HCEC 1CT (cell line): ENCODE measurements at places on chromosomes 1 and 21.
A peak's percentile ranks its signal among the peaks of the same experiment; 100 is the strongest.

DNA sequence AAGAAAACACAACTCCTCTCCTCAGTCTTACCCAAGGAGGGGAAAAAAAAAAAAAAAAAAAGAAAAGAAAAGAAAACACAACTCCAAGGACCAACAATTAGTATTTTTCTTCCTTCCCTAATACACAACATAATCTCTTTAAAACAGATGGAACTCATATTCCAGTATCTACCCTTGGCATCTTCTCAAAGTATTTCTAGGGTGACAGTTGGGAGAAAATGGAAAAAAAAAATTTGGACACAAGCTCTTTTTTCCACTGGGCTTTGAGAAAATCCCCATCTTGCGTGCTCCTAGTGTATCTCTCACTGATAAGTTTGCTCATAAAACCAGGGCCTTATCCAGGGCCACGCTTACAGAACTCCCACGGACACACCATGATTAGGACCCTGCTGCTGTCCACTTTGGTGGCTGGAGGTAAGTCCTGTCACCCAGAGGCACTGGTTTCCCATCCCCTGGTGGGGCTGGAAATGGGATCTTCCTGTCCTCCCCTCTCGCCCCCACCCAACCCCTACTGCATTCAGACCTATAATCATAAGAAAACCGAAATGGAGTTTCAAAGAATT lies at the start of gene CELA2B:
Gene CELA2B (plus strand): TSS at position 353 of the 563 bp plus-strand sequence. CDS start 22 bp downstream, at position 375.
- DNase-seq, result no peak

DNA sequence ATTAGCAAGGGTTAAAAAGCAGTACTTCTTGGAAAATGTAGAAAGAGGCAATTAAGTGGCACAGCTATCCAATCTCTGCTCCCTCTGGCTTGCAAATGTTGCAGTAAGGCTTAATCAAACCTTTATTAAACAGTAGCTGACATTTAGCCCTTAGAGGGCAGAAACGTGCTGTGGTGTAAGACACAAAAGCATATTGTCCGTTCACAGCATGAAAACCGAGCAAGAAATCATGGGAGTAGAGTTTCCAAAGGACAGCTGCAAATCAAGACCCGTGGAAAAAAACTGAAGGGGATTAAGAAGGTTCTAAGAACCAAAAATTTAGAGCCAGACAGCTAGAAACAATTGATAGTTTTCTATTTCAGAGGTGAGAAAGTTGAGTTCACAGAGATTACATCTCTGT lies 13.1 kb downstream of the ZP4 start:
- DNase-seq, result no peak

GRCh38 chr1:47906009-47906432 lies 91.2 kb downstream of the TRABD2B start:
- no peak for DNase-seq

- DNase-seq, result no peak
These were observed 609.6 kb downstream of the PTPRU start for GRCh38 chr1:29845910-29846309.

DNA sequence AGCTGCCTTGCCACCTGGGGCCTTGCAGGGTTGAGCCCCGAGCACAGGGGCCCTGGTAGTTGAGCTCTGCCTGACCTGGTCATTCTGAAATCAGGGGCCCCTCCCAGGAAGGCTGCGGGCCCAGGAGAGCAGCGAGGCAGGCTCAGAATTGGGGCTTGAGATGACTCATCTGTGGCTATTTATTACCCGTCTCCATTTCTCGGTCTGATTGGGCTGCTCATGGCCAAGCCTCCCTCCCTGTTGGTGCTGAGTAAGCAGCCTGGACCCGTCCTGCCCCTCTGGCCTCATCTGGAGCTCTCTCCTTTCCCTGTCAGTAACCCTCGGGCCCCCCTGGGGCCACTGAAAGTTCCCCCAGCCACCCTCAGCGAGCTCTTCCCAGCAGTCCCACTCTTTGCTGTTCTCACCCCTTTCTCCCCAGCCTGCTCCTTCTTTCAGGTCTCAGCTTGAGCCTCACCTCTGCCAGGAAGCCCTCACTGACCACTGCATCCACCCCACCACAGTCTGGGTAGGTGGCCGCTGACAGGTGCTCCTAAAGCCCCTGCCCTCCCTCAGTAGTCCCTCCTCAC lies 11.0 kb upstream of the TNFRSF8 start:
- DNase-seq, result peak; percentile 89

- DNase-seq, result no peak
These were observed 149.4 kb upstream of the ZC3H12A start for GRCh38 chr1:37325010-37325409.

- DNase-seq, result peak; percentile 43
These were observed 28.1 kb downstream of the PLXNA2 start for GRCh38 chr1:208216062-208216461.

GRCh38 chr1:240947438-240948224 lies 335.7 kb upstream of the GREM2 start:
- no peak for DNase-seq

DNA sequence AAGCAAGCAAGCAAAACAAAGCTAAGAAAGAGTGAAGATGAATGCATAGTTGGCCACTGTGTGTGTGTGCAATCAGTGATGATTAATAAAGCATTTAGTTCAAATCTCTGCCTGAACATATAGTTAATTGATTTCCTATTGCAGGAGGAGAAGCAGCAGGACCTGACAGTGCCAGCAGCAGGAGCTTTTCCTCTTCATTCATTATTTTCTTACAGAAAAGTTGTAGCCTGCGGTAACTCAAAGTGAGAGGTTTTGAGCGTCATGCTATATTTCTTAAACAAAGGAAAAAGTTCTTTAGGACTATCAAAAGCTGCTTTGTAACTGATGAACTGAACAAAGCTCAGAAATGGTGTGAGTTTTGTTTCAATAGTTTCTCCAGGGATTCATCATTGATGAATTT lies 379.9 kb downstream of the PTBP2 start:
- no peak for DNase-seq

DNA sequence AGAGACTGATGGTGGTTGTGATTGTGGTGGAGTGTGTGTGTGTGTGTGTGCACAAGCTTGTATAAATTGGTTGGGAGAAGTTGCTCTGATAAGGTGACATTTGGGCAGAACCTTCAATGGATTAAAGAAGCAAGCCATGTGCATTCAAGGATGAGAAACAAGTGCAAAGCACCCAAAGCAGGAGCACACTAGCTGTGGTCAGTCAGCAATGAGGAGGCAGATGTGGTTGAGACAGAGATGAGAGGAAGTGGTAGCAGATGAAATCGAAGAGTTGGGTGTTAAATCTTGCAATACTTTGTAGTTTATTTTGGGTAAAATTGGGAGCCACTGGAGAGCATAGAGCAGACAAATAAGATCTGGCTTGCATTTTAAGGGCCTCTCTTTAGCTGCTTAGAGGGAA lies 4.4 kb upstream of the PGBD5 start:
- DNase-seq, result no peak

DNA sequence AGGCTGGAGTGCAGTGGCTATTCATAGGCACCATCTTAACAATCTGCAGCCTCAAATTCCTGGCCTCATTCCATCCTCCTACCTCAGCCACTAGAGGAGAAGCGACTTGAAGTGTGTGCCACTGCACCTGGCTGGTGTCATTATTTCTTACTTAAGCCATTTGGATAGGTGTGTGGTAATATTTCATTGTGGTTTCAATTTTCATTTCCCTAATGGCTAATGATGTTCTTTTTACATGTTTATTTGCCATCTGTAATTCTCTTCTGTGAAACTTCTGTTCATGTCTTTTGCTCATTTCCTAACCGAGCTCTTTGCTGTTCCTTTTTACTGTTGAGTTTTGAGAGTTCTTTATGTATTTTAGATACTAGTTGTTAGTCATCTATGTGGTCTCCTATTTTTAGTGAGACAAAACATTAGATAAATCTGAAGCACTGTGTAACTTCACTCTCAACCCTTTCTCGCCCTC lies 66.8 kb downstream of the SLC27A3 start:
- DNase-seq, result no peak

GRCh38 chr1:192575499-192576189 lies at the start of gene RGS1:
TSS of gene RGS1 (plus strand) at chr1:192575773. CDS start at chr1:192575793, 20 bp downstream.
- no peak for DNase-seq

- peak; percentile 70 for DNase-seq
These were observed 10.4 kb downstream of the LGALS8 start for GRCh38 chr1:236534151-236534651.

DNA sequence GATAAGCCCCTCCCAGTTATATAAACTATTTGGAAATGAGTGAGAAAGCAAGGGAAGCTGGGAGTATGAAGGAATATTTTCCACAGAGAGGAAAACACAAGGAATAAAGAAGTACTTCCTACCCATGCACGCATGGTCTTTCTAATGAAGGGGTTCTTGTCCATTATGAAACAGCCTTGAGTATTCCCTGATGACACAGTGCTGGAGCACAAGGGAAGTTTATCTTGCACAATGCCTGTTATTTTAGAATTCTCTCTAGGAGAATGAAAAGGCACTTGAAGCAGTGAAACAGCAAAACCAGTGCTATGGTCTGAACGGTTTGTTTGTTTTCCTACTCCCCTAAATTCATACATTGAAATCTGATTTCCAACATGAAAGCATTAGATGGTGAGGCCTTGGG lies 38.6 kb upstream of the ADAMTS1 start:
- no peak for DNase-seq

DNA sequence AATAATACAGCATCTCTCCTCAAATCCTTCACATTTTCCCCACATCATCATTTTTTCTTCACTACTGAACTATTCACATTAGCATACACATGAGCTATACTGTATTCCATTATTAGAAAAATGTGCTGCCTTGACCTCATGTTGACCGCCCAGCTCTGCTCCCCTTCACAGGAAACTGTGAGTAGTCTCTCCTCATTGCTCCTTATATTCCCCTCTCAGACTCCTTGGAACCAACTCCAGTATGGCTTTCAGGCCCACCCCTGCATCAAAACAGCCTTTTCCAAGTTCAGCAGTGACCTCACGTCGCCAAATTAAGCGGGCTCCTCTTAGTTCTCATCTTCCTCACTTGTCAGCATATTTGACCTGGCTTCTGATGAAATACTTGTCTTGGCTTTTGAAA lies 59.2 kb upstream of the SPAG17 start:
- DNase-seq, result no peak

GRCh38 chr21:37871121-37871862 lies 45.0 kb downstream of the KCNJ6 start:
- peak; percentile 90 for DNase-seq

- no peak for DNase-seq
These were observed 1.5 kb downstream of the NAXE start for GRCh38 chr1:156592910-156593660.

DNA sequence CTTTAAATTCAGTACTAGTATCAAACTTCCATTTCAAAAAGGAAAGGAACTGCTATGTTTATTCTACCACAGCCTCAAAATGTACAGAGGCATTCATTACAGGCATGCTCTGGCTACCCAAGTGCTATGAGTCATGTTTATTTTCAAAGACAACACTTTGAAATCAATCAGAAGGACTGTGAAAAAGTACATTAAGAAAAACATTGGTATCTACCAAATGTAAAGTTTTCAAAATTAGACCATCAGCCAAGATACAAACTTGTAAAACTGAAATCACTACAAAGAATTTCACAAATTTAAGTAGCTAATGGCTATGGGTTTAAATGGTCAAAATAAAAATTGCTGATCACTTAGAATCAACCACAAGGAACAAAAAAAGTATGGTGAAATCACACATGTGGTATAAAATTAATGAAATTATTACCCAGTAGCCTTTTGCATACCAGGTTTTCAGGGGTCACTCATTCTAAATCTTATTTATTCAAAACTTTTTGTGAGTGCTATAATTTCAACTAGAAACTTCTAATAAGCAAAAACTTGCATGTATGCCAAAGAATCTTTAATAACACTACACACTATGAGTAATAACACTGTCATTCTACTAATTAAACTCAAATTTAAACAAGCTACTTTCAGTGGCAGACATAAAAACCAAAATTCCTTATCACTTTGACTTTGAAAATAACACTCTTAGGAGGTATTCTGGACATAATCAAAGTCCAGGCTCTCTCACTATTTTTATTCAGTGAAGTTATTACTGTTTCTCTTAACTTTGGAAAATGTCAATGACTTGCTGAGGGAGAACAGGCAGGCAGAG lies 49.2 kb downstream of the ENAH start:
- peak; percentile 73 for DNase-seq

DNA sequence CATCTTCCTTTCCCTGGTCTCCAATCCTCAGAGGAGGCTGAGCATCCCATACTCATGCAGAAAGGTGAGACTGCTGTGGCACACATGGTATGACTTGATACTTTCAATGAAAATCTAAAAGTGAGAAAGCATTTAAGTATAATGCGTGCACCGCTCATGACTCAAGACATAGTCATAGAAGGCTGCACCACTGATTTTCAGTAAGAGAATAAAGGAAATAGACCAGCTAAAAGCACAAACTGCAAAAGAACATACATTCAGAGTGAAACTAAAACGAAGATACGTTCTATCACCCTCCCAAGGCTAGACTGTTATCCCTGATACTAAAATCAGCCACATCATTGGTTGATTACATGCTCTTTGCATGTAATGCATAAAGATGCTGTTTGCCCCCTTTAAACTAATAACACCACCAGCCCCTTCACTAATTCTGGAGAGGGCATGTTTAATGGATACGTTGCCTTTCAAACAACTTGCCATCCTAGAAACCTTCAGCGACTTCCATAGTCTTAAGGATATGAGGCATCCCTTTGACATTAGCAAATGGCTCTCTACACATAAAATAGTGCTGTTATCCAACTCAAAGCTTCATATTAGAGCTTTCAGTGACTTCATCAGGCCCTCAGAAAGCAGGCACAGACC lies 2.1 kb downstream of the PLD5 start:
- no peak for DNase-seq

DNA sequence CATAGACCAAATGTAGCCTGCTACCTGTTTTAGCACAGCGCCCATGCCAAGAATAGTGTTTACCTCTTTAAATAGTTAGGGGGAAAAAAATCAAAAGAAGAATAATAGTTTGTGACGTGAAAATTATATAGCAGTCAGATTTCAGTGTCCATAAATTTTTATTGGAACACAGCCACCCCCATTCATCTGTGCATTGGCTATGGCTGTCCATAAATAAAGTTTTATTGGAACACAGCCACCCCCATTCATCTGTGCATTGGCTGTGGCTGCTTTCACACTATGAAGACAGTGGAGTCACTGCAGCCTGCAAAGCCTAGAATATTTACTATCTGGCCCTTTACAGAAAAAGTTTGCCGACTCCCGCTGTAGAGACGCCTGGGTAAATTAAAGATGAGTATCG lies 20.9 kb downstream of the EPHX1 start:
- DNase-seq, result no peak

GRCh38 chr1:35073265-35073811 lies 5.8 kb upstream of the ZMYM1 start:
- no peak for DNase-seq

GRCh38 chr1:6585081-6585722 lies 5.4 kb downstream of the ZBTB48 start:
- no peak for DNase-seq

DNA sequence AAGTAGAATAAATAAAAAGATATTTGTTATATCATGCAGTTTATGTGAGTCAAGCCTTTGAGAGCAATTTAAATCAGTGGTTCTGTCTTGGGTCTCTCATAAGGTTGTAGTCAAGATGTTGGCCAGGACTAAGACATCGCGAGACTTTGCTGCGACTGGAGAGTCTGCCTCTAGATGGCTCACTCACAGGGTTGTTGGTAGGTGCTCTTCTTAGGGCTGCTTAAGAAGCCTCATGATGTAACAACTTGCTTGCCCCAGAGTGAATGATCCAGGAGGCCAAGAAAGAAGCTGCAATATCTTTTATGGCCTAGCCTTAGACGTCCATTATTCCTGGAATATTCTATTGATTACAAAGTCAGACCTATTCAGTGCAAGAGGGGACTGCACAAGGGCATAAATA lies 73.1 kb upstream of the CACHD1 start:
- peak; percentile 26 for DNase-seq

GRCh38 chr1:228339766-228340685 lies 66.6 kb downstream of the TRIM11 start:
- no peak for DNase-seq

- peak; percentile 71 for DNase-seq
These were observed 163.5 kb upstream of the RUNX1 start for GRCh38 chr21:35212393-35213127.
